WTC11 (cell line): ENCODE measurements at places on chromosomes 1 and 21.

DNA sequence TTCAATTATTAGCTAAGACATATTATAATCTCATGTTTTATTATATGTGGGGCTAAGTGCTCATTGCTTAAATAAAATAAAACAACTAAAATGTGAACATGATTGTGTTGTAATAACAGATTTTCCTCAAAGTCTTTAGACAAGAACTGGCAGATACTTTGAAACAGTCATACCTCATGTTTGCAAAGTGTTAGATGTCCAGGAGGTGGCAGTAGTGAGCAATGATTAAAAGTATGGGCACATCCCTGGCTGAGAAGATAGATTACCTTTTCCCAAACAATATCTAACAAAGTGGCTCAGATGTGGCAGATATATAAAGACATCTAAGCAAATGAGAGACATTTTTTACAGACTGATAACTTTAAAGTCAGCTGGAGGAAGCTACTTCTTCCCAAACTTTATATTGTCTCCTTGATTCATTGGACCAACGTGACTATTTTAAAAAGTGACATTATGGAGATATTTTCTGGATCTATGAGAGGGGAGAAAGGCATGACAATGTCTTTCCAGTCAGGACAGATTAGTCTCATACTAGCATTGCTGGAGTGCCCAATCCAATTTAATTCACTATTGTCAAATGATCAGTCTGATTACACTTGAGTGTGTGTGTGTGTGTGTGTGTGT, 269.8 kb downstream of the S1PR1 start:
- H3K4me3 ChIP-seq, result no peak overlapping the region
- H3K27ac ChIP-seq, result no peak overlapping the region
- no peaks in the 10 kb centered on the region for H3K4me1 ChIP-seq

GRCh38 chr1:116817582-116818064, 63.4 kb downstream of the CD2 start:
- peaks cover 9% of the 10 kb centered on the region; the same call in 1 of the 2 replicates for H3K4me1 ChIP-seq
- peaks cover 2% of the 10 kb centered on the region; the same call in 1 of the 2 replicates for H3K27me3 ChIP-seq
- no peak overlapping the region; the same call in 1 of the 2 replicates for H3K27ac ChIP-seq
- peak; percentile 75 for DNase-seq

DNA sequence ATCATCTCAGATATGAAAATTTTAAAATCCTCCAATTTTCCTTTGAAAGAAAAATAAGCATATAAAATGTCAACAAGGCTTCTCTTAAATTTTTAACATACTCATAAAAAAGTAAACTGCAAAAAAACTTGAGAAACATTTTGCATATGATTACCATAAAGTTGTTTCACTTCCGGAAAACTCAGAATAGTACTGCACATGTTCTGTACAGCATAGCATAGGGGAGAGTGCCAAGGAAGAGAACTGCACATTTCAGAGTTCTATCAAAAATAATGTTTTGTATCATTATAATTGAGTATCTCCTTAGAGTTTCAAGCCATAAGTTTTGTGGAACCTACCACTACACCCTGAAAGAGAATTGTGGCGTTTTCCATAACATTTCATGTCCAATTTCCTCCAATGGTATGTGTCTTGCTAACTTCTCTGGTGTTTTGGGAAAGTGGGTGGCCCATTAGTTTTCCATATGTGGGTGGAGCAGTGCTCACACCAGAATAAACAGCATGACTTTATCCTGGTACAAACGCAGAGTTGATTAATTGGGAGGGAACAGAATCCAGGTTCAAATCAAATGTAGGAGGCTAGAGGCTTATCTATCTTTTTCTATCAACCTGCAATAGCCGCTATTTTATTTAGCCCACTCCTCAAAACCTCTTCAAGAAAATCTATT, 430.9 kb downstream of the LMO4 start:
- no peak overlapping the region for H3K4me3 ChIP-seq
- no peaks in the 10 kb centered on the region for H3K4me1 ChIP-seq
- H3K27ac ChIP-seq, result no peak overlapping the region
- DNase-seq, result no peak
- H3K27me3 ChIP-seq, result no peaks in the 10 kb centered on the region

- H3K27me3 ChIP-seq, result no peaks in the 10 kb centered on the region
- peaks cover 66% of the 10 kb centered on the region for H3K4me1 ChIP-seq
- no peak overlapping the region for H3K4me3 ChIP-seq
- DNase-seq, result no peak
Measured at GRCh38 chr1:184485751-184486723, 99.2 kb downstream of the C1orf21 start.

GRCh38 chr1:21814241-21814918, 2.3 kb downstream of the LDLRAD2 start:
- no peaks in the 10 kb centered on the region for H3K36me3 ChIP-seq
- H3K27me3 ChIP-seq, result peaks cover 17% of the 10 kb centered on the region
- no peak overlapping the region for H3K27ac ChIP-seq
- DNase-seq, result peak; percentile 82
- H3K4me3 ChIP-seq, result peak overlapping the region; percentile 67
- H3K4me1 ChIP-seq, result peaks cover 8% of the 10 kb centered on the region

- no peak overlapping the region for H3K27ac ChIP-seq
- H3K4me3 ChIP-seq, result no peak overlapping the region
- H3K4me1 ChIP-seq, result no peaks in the 10 kb centered on the region
- H3K27me3 ChIP-seq, result no peaks in the 10 kb centered on the region
Measured at GRCh38 chr1:195909061-195909460, 699.2 kb downstream of the KCNT2 start.

GRCh38 chr1:226083302-226084101, 21.0 kb downstream of the H3-3A start:
- peak overlapping the region; percentile 85 for H3K4me3 ChIP-seq
- no peaks in the 10 kb centered on the region for H3K36me3 ChIP-seq
- peaks cover 6% of the 10 kb centered on the region for H3K4me1 ChIP-seq
- H3K27ac ChIP-seq, result no peak overlapping the region
- peak; percentile 93 for DNase-seq
- H3K27me3 ChIP-seq, result peaks cover 59% of the 10 kb centered on the region

DNA sequence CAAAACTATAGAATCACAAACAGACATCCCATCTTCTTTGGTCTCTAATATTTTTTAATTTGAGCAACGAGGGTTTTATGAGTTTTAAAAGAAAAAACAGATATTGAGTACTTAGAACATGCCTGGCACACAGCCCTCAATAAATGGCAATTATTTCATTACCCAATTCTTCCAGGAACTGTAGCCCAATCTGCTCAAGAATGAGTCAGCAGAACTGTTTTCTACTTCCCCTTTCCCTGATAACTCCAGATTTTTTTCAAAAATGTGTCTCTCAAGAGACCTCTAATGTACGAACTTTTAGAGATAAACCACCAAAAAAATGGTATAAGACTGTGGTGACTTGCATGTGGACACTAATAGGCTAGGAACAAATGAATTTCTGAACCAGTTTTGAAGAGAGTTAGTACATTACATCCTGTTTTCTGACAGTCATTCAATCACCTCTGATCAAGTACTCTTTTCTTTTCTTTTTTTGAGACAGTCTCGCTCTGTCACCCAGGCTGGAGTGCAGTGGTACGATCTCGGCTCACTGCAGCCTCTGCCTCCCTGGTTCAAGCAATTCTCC, 11.5 kb downstream of the ABL2 start:
- H3K36me3 ChIP-seq, result peaks cover 18% of the 10 kb centered on the region; the same call in 1 of the 2 replicates
- H3K27me3 ChIP-seq, result no peaks in the 10 kb centered on the region
- no peaks in the 10 kb centered on the region for H3K4me1 ChIP-seq
- no peak overlapping the region for H3K27ac ChIP-seq
- H3K4me3 ChIP-seq, result no peak overlapping the region

DNA sequence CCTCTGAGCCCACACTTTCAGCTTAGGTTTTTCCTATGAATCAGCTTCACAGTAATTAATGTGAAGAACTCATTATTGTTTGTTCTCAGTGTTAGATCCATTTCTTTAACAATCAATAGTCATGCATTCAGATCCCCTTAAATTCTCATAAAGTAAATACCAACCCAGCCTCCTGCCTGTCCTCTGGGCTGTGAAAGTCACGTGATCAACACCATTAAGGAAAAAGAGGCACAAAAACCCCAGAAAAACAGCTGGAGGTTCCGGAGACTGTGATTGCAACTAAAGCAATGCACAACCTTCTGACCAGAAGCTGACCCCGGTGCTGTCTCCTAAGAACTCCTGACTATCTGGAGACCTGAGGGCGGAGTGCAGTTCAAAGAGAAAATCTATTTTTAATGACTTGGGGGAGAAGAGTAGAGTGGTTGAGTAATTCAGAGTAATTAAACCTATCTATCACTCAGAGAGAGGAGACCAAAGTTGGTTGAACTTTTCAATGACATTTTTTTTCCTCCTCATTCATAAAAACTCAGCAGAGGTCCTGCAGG, 132.5 kb downstream of the PLXNA2 start:
- peaks cover 33% of the 10 kb centered on the region for H3K4me1 ChIP-seq
- no peak for DNase-seq
- H3K27me3 ChIP-seq, result no peaks in the 10 kb centered on the region
- H3K27ac ChIP-seq, result no peak overlapping the region
- H3K36me3 ChIP-seq, result no peaks in the 10 kb centered on the region
- no peak overlapping the region for H3K4me3 ChIP-seq

DNA sequence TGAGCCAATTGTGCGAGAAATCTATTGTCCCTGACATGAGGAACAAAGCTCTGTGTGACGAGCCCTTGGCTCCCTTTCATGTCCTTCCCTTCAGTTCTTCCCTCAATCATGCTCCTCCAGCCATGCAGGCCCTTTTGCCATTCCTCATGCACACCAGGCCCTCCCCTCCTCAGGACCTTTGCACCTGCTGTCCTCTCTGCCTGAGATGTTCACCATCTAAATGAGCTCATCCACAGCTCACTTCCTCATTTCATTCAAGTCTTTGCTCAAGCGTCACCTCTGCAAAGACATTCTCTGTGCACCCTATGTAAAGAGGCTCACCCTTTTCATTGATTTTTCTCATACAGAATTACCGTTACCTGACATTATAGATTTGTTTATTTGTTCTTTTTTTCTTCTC, 43.7 kb downstream of the C8B start:
- H3K36me3 ChIP-seq, result no peaks in the 10 kb centered on the region
- peaks cover 11% of the 10 kb centered on the region for H3K4me1 ChIP-seq
- no peak overlapping the region for H3K4me3 ChIP-seq
- H3K27me3 ChIP-seq, result peaks cover 6% of the 10 kb centered on the region; the same call in 1 of the 2 replicates
- H3K27ac ChIP-seq, result no peak overlapping the region
